Caco-2 (cell line): ENCODE measurements at places on chromosomes 4 and X.

DNA sequence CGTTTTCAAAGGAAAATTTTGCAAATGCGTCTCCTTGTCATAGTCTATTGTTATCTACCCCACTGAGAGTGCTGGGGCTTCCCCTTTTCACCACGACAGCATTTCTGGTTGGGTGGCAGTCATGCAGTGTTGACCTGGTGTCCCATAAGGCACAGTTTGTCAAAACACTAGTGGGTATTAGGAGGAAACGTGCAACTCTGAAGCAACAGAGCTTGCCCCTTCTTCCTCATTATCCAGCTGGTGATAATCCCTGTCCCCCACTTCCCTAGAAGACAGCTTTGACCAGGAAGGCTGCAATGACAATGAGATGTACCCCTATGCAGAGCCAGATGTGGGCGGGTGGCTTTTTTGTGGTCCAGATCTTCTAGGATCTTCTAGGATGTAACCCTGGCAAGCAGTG, 1.8 kb downstream of the TBC1D1 start:
- no peak for DNase-seq

DNA sequence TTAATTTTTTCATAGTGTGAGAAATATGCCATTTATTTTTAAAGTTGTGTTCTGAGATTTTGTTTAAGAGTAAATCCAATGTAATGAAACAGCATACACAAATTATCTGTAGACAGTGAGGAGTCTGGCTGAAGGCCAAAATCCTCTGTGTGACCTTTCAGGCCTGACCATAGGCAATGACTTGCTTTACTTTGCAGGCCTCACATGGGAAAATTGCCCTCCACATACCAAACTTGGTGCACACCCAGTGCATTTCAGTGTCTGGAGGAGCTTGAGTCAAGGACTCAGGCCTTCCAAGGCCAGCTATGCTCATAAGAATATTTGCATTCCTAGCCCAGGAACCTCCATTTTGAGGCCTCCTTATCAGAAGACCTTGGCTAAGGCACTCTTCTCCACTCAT, 430.1 kb downstream of the GABRG1 start:
- DNase-seq = no peak

DNA sequence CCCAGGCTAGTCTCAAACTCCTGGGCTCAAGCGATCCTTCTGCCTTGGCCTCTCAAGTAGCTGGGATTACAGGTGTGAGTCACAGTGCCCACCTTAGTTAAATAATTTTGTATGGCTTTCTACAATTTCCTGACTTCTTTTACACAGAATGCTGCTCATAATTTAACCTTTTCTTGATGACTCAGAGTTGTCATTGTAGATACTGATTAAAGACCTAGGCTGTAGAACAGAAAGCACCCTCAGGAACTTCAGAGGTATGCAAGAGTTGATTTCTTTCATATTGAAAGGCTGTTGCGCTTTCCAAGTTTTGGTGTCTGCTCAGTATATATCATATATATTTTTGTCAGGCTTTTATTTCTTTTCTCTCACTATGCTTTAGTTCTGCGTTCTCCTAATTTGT, 21.1 kb upstream of the GPR34 start:
- no peak for DNase-seq

DNA sequence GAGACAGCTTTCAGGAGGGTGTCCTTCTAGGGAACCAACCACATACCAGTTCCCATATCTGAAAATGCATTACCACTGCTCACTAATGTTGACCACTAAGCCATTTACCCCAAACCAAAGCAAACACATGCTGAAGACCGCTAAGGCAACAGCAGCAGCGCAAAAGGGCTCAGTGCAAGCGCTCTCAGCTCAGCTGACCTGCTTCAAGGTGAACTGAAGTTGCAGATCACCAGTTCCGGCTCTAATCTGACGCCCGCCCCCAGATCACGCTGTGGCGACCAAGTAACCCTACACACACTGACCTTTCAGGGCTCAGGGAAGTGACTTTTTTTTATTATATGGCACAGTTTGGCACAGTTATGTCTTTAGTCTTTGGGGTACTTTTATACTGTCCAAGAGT, 5.8 kb downstream of the MECP2 start:
- no peak for DNase-seq

DNA sequence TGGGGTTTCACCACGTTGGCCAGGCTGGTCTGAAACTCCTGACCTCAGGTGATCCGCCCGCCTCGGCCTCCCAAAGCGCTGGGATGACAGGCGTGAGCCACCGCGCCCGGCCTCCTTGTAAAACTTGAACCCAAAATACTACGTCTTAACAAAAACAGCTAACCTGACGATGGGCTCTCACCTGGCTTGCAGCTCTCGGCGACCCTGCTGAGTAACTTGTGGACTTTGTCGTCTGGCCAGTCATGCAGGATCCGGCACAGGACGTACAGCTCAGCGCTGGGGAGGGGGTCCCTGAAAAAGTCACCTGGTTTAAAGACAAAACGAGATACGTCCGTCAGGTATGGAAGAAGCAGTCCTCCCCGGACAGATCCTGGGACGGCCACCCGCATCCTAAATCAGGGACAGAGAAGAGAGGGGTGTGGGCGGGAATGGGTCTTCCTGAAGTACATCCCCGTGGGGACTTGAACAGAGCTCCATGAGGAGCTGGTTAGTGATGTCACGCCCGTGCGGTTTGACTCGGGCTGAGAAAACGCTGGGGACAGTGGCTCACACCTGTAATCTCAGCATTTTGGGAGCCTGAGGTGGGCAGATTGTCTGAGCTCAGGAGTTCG, 20.7 kb upstream of the SLC25A6 start:
- no peak for DNase-seq

DNA sequence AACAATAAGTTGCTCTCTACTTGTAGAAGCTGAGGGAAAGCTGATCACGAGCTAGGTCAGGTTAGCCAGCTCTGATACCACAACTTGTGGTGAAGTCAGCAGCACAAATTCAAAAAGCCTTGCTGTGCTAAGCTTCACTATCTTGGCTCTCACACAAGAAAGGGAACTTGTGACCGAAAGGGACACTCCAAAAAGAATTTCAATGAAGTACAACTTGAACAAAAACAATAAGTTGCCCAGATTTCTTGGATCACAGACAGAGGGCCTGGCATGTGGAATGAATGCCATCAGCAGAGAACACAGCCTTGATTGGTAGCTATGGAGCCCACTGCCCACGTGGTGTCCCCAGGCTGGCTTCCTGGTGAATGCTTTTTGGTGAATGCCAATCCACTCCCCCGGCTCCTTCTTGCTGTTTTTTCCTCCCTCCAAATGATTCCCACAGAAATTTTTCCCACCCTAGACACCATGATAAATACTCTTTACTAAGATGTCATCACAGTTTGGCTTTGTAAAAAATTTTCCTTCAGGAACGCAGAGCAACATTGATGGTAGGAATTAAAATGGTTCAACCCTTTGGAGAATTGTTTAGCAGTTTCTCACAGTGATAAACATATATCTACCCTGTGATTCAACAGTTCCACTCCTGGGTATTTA, 82.6 kb downstream of the ANXA3 start:
- no peak for DNase-seq

DNA sequence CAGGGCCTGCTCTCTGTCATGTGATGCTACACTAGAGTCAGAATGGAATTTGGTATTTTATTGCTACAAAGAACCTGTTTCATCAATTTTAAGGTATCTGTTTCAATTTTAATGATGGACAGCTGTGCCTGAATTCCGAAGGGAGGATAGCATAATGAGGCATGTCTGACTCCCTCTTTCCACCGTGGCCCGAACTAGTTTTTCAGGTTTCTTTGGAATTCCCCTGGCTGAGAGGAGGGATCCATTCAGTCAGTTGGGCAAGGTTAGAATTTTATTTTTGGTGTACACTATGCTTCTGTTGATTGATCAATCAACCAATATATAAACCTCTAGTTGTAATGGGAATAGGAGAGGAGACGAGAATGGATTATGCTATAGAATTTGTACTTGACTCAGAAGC, 761.8 kb downstream of the FAM133A start:
- no peak for DNase-seq
